PC-9 (cell line): ENCODE measurements at places on chromosomes 3 and 15. TPM values are rescaled to one million over a fixed set of nuclear protein-coding genes. Genes with fewer than 3 reads are reported as not detected.

Gene TMC3
- total RNA-seq: not detected in 2 replicates

Gene ANKUB1
- not detected in 2 replicates for total RNA-seq

- DNase-seq: no peak
Measured at GRCh38 chr15:37115538-37115937, 15.2 kb upstream of the MEIS2 start.

DNA sequence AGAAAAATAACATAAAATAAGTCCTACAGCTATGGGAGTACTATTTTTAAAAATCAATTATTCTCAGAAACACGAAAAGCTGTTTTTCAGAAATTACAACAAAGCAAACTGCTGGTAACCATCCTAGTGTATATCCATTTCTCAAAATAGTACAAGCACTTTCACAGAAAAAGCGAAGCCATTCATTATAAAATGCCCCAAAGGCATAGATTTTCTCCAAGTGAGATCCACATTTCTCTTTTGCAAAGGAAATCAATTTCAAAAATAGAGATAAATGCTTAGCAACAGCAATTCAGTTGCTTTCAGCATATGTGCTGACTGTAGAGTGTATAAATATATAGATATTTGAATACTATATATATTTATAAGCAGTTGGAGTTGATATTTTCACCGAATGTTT, 1266.3 kb downstream of the SI start:
- DNase-seq: no peak

DNA sequence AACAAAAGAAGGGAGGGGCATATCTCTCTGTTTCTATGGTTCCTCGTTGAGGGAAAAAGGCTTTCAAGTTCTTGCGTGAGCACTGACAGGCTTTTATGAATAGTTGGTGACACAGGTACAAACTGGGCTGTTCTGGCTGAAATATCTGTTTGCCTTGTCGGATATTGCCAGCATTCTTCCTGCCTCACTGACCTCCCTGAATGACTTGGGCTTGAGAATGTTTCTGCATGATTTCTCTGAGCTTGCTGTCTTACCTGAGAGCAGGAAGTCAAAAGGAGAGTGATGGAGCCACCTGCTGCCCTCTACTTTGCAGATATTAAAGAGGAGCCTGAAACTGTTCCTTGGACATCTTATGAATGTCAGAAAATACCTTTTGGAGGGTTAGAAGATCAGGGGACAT, 4.8 kb downstream of the GCNT3 start:
- peak; percentile 66 for DNase-seq
